ENCODE measurements at places on chromosomes 2 and 18.
A peak's percentile ranks its signal among the peaks of the same experiment; 100 is the strongest.

DNA sequence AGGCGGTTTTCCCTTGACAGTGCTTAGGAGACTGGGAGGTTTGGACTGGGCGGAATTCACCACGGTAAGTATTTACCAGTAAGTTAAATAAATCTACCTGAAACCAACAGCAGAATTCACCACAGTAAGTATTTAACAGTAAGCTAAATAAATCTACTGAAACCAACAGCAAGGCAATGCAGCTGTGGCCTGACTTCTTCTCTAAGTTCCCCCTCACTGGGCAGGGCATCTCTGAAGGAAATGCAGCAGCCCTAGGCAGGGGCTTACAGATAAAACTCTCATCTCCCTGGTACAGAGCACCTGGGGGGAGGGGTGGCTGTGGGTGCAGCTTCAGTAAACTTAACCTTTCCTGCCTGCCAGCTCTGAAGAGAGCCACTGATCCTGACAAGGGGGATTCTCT, 432.5 kb upstream of the LRRTM1 start:
- no peak for DNase-seq
- no peaks in the 10 kb centered on the region for H3K27me3 ChIP-seq
- H3K27ac ChIP-seq, result no peak overlapping the region
- H3K36me3 ChIP-seq, result no peaks in the 10 kb centered on the region
- no peak overlapping the region for H3K4me3 ChIP-seq
- no peaks in the 10 kb centered on the region for H3K4me1 ChIP-seq

- peaks cover 5% of the 10 kb centered on the region for H3K27me3 ChIP-seq
- no peaks in the 10 kb centered on the region for H3K36me3 ChIP-seq
- no peaks in the 10 kb centered on the region for H3K4me1 ChIP-seq
- no peak overlapping the region for H3K27ac ChIP-seq
Observed at GRCh38 chr18:34647251-34647650, 62.8 kb upstream of the DTNA start.

GRCh38 chr18:50848061-50848551, 28.3 kb upstream of the MRO start:
- no peak overlapping the region for H3K27ac ChIP-seq
- H3K27me3 ChIP-seq, result no peaks in the 10 kb centered on the region
- no peak overlapping the region for H3K4me3 ChIP-seq
- no peaks in the 10 kb centered on the region for H3K36me3 ChIP-seq

GRCh38 chr2:241902357-241902991, 32.9 kb downstream of the RTP5 start:
- peaks cover 3% of the 10 kb centered on the region for H3K36me3 ChIP-seq
- H3K27ac ChIP-seq, result no peak overlapping the region
- H3K27me3 ChIP-seq, result no peaks in the 10 kb centered on the region
- DNase-seq, result no peak

- no peaks in the 10 kb centered on the region for H3K36me3 ChIP-seq
- H3K4me1 ChIP-seq, result no peaks in the 10 kb centered on the region
- H3K27me3 ChIP-seq, result no peaks in the 10 kb centered on the region
- no peak for DNase-seq
Observed at GRCh38 chr2:199118673-199119112, 339.0 kb downstream of the SATB2 start.

- H3K27me3 ChIP-seq, result peaks cover 2% of the 10 kb centered on the region
- no peak overlapping the region for H3K27ac ChIP-seq
- no peaks in the 10 kb centered on the region for H3K36me3 ChIP-seq
Observed at GRCh38 chr2:205673312-205673711, 9.0 kb upstream of the NRP2 start.

GRCh38 chr18:70464343-70465114, 175.7 kb downstream of the SOCS6 start:
- no peak overlapping the region for H3K27ac ChIP-seq
- no peaks in the 10 kb centered on the region for H3K36me3 ChIP-seq
- peaks cover 29% of the 10 kb centered on the region for H3K27me3 ChIP-seq
- peak; percentile 49 for DNase-seq
- peak overlapping the region; percentile 72 for H3K4me3 ChIP-seq

- no peak overlapping the region for H3K27ac ChIP-seq
- no peaks in the 10 kb centered on the region for H3K27me3 ChIP-seq
- H3K4me1 ChIP-seq, result peaks cover 4% of the 10 kb centered on the region
Observed at GRCh38 chr2:144041612-144042011, 478.3 kb downstream of the ZEB2 start.

- H3K36me3 ChIP-seq, result no peaks in the 10 kb centered on the region
- no peak for DNase-seq
- H3K4me3 ChIP-seq, result no peak overlapping the region
- H3K4me1 ChIP-seq, result no peaks in the 10 kb centered on the region
Observed at GRCh38 chr2:26527726-26528585, 50.0 kb upstream of the OTOF start.

- no peaks in the 10 kb centered on the region for H3K36me3 ChIP-seq
- DNase-seq, result no peak
- H3K27me3 ChIP-seq, result peaks cover 6% of the 10 kb centered on the region
- no peaks in the 10 kb centered on the region for H3K4me1 ChIP-seq
- H3K27ac ChIP-seq, result no peak overlapping the region
Observed at GRCh38 chr2:33412920-33413319, 63.5 kb upstream of the RASGRP3 start.

- H3K36me3 ChIP-seq, result no peaks in the 10 kb centered on the region
- H3K4me3 ChIP-seq, result no peak overlapping the region
- H3K4me1 ChIP-seq, result no peaks in the 10 kb centered on the region
- H3K27ac ChIP-seq, result no peak overlapping the region
- DNase-seq, result no peak
- peaks cover 29% of the 10 kb centered on the region for H3K27me3 ChIP-seq
Observed at GRCh38 chr2:216700088-216700567, 4.8 kb upstream of the IGFBP5 start.

- peaks cover 8% of the 10 kb centered on the region for H3K27me3 ChIP-seq
- H3K4me1 ChIP-seq, result no peaks in the 10 kb centered on the region
- H3K36me3 ChIP-seq, result no peaks in the 10 kb centered on the region
- H3K27ac ChIP-seq, result no peak overlapping the region
- no peak overlapping the region for H3K4me3 ChIP-seq
Observed at GRCh38 chr2:19536136-19536535, 177.7 kb upstream of the OSR1 start.

- peaks cover 16% of the 10 kb centered on the region for H3K4me1 ChIP-seq
- DNase-seq, result no peak
- peak overlapping the region; percentile 66 for H3K27ac ChIP-seq
- no peaks in the 10 kb centered on the region for H3K36me3 ChIP-seq
Observed at GRCh38 chr2:1518867-1519530, 105.7 kb downstream of the TPO start.

DNA sequence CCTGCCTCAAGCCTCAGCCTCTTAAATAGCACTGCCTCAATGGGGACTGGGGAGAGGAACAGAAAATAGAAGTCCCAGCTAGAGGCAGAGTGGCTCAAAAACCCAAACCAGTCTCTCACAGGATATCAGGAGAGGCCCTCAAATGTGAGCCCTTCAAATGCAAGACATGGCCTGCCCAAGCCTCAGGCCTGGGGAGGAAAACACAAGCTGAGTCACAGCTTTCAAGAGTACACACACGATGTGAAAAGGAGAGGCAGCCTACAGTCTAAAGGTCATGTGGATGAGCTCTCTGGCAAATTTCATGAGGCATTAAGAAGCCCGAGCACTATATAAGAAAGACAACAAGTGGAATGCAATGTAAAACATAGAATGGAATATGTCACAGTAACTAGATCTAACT, 316.6 kb upstream of the MEX3C start:
- H3K4me1 ChIP-seq, result no peaks in the 10 kb centered on the region
- no peak overlapping the region for H3K27ac ChIP-seq
- H3K4me3 ChIP-seq, result no peak overlapping the region
- DNase-seq, result no peak

DNA sequence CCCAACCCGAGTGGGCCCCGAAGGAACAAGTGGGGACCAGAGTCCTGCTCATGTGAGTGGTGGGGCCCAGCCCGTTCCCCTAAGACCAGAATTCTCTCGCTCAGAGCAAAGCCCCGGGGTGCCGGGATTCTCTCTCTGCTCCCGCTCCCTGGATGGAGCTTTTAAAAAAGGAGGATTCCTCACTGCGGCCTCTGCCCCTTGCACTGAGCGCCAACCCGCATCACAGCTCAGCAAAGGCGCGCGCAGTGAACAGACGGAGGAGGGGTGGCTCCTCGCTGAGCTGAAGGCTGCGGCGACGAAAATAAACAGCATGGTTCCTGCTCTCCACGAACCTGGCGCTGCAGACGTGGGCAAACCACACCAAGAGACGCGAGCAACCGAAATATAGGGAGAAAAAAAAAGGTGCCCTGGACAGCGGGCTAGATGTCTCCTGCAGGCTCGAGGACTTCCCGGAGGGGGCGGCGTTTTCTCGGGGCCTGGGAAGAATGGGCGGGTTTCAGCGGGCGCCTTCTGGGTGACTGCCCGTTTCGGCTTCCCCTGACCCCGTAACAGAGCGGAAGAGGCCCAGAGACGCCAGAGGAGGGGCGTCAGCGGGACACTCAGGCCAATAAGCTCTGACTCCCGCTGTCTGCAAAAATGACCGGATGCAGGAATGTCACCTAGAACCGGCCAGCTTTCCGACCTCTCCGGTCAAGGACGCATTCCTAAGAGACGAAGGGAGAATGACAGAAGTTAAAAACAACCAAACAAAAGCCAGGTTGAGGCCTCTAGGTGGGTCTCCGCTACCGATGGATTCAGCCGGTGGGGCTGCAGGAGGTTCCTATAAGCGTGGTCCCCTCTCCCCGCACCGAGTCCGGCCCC, 819 bp upstream of the KLF11 start:
- H3K36me3 ChIP-seq, result no peaks in the 10 kb centered on the region
- peaks cover 15% of the 10 kb centered on the region for H3K4me1 ChIP-seq
- H3K4me3 ChIP-seq, result peak overlapping the region; percentile 72
- peak overlapping the region; percentile 78 for H3K27ac ChIP-seq
- H3K27me3 ChIP-seq, result peaks cover 13% of the 10 kb centered on the region
- peak; percentile 46 for DNase-seq

- H3K27me3 ChIP-seq, result peaks cover 6% of the 10 kb centered on the region
- no peak for DNase-seq
- no peak overlapping the region for H3K27ac ChIP-seq
- H3K4me3 ChIP-seq, result no peak overlapping the region
Observed at GRCh38 chr2:235698028-235698427, 204.2 kb downstream of the AGAP1 start.

- no peak overlapping the region for H3K27ac ChIP-seq
- H3K36me3 ChIP-seq, result no peaks in the 10 kb centered on the region
- H3K27me3 ChIP-seq, result peaks cover 22% of the 10 kb centered on the region
- no peak overlapping the region for H3K4me3 ChIP-seq
- no peak for DNase-seq
- no peaks in the 10 kb centered on the region for H3K4me1 ChIP-seq
Observed at GRCh38 chr2:237210763-237211162, 125.1 kb downstream of the COPS8 start.

GRCh38 chr18:79164706-79165105, 95.5 kb downstream of the ATP9B start:
- no peak for DNase-seq
- H3K36me3 ChIP-seq, result peaks cover 15% of the 10 kb centered on the region
- no peak overlapping the region for H3K4me3 ChIP-seq
- no peak overlapping the region for H3K27ac ChIP-seq

GRCh38 chr18:43800584-43800983, 523.3 kb upstream of the SYT4 start:
- H3K4me3 ChIP-seq, result no peak overlapping the region
- DNase-seq, result no peak
- no peaks in the 10 kb centered on the region for H3K4me1 ChIP-seq
- H3K27ac ChIP-seq, result no peak overlapping the region
- no peaks in the 10 kb centered on the region for H3K36me3 ChIP-seq

- no peak overlapping the region for H3K27ac ChIP-seq
- no peak overlapping the region for H3K4me3 ChIP-seq
- H3K36me3 ChIP-seq, result no peaks in the 10 kb centered on the region
- no peak for DNase-seq
- peaks cover 10% of the 10 kb centered on the region for H3K4me1 ChIP-seq
- no peaks in the 10 kb centered on the region for H3K27me3 ChIP-seq
Observed at GRCh38 chr2:177328056-177328455, 63.5 kb upstream of the NFE2L2 start.

- no peaks in the 10 kb centered on the region for H3K36me3 ChIP-seq
- DNase-seq, result no peak
- no peak overlapping the region for H3K27ac ChIP-seq
- peaks cover 2% of the 10 kb centered on the region for H3K27me3 ChIP-seq
- H3K4me3 ChIP-seq, result no peak overlapping the region
Observed at GRCh38 chr2:235679471-235679870, 185.6 kb downstream of the AGAP1 start.

DNA sequence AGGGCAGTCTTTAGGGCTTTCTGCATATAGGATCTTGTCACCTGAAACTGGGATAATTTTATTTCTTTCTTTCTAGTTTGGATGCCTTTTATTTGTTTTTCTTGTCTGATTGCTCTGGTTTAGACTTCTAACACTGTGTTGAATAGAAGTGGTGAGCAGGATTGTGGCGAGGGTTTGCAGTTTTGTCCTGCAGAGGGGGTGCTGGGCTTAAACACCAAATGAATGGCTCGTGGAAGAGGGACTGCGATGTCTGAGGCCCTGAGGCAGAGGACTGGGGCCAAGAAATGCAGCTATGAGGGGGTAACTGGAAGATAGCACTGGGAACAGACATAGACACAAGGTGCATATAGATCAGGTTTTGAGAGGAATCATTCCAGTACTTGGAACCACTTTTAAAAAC, 20.5 kb downstream of the UBE2F start:
- no peaks in the 10 kb centered on the region for H3K27me3 ChIP-seq
- H3K4me1 ChIP-seq, result peaks cover 24% of the 10 kb centered on the region
- H3K4me3 ChIP-seq, result no peak overlapping the region
- no peak overlapping the region for H3K27ac ChIP-seq

GRCh38 chr2:197641666-197642065, 33.7 kb downstream of the RFTN2 start:
- DNase-seq, result no peak
- no peaks in the 10 kb centered on the region for H3K4me1 ChIP-seq
- no peaks in the 10 kb centered on the region for H3K36me3 ChIP-seq
- no peak overlapping the region for H3K27ac ChIP-seq
- no peak overlapping the region for H3K4me3 ChIP-seq
- H3K27me3 ChIP-seq, result peaks cover 15% of the 10 kb centered on the region

DNA sequence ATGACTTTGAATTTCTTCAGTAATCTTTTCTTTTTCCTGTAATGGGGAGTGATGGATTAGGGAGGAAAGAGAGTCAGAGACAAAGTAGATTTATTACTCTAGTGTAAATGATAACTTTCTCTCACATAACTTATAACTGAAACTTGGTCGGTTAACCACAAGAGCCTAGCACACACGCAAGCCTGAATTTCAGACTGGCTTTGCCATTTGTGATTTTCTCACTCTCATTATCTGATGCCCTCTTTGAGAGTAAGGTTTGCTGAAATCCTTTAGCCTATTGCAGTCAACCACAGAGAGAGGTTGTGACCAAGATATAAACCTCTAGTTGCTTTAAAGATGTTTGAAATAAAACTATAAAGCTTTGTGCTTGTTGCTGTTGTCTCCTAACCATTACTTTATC, 117.9 kb upstream of the NETO1 start:
- H3K27ac ChIP-seq, result no peak overlapping the region
- H3K4me1 ChIP-seq, result no peaks in the 10 kb centered on the region
- no peak overlapping the region for H3K4me3 ChIP-seq
- H3K36me3 ChIP-seq, result no peaks in the 10 kb centered on the region
- no peaks in the 10 kb centered on the region for H3K27me3 ChIP-seq
- no peak for DNase-seq

DNA sequence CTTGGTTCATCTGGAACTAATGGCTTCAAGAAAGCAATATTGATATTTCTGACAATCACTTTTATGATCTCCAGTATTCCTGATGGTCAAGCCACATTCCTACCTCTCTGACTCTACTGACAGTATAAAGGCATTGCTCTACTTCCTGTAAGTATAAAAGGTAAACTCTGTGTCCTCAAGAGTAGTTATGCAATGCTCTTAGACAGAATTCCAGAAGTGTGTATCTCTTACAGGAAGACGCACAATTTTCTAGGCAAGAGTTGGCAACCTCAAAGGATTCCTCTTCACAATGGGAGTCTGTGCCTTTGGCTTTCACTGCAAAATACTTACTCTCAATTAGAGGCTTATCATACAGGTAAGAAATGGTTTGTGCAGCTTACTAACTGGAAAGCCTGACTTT, 100.1 kb downstream of the THADA start:
- no peak overlapping the region for H3K4me3 ChIP-seq
- H3K36me3 ChIP-seq, result peaks cover 34% of the 10 kb centered on the region

Measured in activated naive CD8-positive, alpha-beta T cell treated with anti-CD3 and anti-CD28 coated beads, Interleukin-2, amount 50 U/mL, for 24 hours (primary cell).